ENCODE measurements at places on chromosomes 5 and 9.

- no peak for DNase-seq
Observed at GRCh38 chr5:122846051-122846550, 688 bp downstream of the SNX24 start.

- no peak for DNase-seq
Observed at GRCh38 chr5:76329346-76329745, 73.7 kb upstream of the IQGAP2 start.

GRCh38 chr5:87836696-87837095 lies 424.0 kb upstream of the CCNH start:
- no peak for DNase-seq

DNA sequence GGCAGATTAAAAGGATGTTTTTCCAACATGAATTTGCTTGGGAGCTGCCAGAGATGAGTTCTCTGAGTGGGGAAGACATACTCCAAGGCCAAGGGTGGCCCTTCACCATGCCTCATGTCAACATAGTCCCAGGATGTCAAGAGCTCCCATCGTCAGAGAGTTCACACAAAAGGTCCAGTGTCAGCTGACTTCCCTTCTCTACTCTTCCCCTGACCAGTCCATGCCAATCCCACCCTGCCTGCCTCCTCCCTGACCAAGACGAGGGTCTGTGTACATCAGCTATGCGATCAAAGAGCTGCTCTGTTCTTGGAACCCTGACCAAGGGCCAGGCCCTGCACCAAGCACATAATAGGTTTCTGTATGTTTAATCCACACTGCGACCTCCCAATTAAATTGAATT lies 71.2 kb upstream of the ZNF622 start:
- no peak for DNase-seq

- DNase-seq = no peak
Observed at GRCh38 chr9:76878933-76879332, 27.0 kb downstream of the PRUNE2 start.

GRCh38 chr9:105154723-105155191 lies 89.7 kb upstream of the SLC44A1 start:
- DNase-seq = no peak

DNA sequence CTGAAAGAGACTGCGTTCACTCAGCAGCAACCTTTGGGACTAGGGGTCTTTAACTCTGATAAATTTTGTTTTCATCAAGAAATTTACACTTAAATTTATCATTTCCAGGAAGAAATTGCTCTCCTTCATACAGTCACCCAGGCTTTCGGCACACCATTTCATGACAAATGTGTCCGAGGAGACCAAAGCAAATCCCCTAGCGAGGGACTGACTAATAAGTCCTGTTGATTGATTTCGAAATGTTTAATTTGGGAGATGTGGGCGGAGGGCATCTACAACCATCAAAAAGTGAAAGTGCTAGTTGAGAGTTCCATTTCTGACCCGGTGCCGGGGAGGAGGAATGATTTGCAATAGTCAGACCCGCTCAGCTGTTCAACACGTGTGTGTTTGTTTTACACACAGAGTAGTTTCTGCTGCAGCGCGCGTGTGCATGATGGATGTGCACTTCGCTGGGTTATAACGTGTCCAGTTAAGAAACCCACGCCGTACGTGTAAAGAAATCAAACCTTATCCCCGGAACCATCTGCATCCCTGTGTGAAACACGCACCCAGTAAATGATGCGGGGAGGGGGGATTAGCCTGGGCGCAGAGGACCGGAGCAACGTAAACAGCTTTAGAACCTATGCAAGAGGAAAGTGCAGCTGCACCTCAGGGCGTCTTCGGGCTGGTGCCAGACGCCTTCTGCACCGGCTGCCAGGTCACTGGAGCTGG lies 845 bp upstream of the NR4A3 start:
- DNase-seq = peak; percentile 52

DNA sequence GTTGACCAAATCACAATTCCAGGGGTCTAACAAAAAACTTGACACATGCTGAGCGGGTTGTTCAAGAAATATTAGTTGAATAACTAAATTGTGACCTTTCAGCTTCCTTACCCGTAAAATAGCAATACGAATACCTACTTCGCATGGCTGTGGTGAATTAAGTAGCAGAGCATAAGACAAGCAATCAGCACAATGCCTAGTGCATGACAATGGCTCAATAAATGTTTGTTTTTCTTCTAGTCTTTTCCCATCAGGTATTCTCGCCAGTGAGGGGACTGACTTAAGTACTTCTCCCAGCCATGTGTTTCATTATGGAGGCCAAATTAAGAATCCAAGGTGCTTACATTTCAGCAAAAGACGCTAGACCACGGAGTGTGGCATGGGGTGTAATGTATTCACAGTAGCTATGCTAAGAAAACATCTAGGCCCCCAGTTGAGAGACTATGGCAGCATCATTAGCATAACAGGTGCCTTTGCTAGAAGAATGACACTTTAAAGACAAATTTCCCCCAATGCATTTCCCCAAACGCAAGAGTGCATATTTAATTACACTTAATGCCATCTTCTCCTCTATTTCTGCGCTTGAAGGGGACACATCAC lies 145.9 kb downstream of the ASTN2 start:
- DNase-seq = no peak

DNA sequence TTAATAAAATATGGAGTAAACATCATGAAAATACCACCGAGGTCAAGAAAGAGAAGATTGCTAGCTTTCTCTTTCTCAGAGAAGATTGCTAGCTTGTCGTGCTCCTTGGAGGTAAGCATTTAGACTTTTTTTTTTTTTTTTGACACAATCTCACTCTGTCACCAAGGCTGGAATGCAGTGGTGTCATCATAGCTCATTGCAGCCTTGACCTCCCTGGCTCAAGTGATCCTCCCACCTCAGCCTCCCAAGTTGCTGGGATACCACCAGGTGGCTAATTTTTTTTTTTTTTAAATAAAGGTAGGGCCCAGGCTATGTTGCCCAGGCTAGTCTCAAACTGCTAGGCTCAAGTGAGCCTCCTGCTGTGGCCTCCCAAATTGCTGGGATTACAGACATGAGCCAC lies 26.3 kb upstream of the CPLANE1 start:
- DNase-seq = no peak

DNA sequence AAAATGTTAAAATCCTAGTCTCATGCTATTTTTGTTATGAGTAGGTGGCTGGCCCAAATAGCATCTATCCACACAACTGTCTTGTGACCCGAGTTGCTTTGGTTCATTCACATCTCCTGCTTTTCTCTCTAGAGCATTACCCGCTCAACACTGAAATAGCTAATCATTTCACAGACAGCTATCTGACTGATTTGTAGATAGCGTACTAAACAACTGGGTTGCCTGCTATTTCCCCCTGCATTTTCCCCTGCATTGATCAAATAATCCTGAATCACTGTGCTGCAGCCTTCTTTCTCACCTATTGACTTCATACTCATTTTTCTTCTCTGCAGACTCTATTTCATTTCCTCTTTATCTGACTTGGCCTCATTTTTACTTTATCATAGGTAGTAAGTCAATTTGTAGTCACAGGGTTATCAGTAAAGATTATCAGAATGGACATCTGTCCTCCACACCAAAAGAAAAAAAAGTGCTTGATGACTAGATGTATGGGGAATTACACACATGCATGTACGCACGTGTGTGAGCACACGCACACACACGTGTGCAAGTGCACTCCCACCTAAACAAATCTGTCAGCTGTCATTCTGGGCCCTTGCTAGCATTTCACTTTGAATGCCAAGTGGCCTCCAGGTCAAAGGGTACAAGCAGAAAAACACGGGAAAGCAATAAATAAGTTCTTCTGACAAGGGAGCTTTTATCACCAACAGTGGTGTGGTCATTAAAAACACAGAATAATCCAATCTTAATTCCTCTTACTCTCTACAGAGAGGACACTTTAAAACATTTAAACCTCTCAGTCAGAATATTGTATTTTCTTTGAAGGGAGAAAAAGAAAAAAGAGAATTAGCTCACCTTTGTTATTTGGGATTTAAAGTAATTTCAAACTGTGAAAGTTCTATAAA lies 501.6 kb downstream of the EFNA5 start:
- no peak for DNase-seq

- DNase-seq = peak; percentile 40
Observed at GRCh38 chr5:43073597-43074546, 33.8 kb upstream of the ANXA2R start.

DNA sequence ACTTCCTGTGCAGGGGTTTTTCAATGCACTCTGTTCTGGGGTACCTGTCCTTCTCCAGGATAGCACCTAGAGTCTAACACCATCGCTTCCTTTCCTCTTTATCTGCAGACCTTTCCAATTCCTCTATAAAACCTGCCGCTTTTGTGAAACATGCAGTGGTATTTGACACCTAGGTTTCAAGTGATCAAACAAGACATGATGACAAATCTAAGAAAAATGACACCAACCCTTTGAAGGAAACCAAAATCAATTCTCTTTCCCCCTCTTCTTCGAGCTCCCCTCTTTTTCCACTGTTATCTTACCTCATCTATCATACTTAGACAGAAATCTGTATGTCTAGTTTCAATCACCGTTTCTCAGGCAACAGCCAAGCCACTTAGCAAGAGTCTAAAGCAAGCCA lies 25.6 kb upstream of the RANBP17 start:
- no peak for DNase-seq

- no peak for DNase-seq
Observed at GRCh38 chr5:103340717-103341388, 82.3 kb downstream of the MACIR start.

GRCh38 chr5:97242341-97242740 lies 59.3 kb upstream of the RIOK2 start:
- DNase-seq = no peak
